Activated CD4-positive, alpha-beta T cell treated with anti-CD3 and anti-CD28 coated beads, Interleukin-2, Interleukin-6, amounts not matched to agents 100 ng/mL and 50 ng/mL, durations not matched to agents 16 hours and 8 hours (primary cell): ENCODE measurements at places on chromosomes 3 and 15.

- DNase-seq: no peak
Measured at GRCh38 chr3:129353589-129353941, 74.9 kb downstream of the EFCAB12 start.

GRCh38 chr15:66986951-66987350 is 78.5 kb upstream of the SMAD3 start:
- no peak for DNase-seq

- DNase-seq: no peak
Measured at GRCh38 chr3:126758882-126759281, 54.8 kb downstream of the CHCHD6 start.

DNA sequence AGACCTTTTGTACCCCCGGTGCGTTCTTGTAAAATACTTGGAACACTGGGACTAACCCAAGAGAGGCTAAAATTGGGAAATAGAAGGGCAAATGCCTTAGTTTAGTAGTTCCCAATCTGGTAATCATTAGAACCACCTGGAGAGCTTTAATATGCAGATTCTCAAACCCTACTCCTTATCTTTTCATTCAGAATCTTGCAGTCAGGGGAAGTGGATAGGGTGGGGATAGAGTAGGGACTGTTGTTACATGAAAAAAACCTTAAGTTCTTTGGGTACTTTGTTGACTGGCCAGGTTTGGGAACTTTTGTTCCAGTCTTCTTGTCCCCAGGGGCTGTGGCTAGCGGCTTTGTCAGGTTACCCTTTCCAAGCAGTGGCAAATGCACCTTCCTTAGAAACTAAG is 15.9 kb downstream of the MAPKBP1 start:
- no peak for DNase-seq

GRCh38 chr15:89140595-89140994 is 52.3 kb downstream of the ABHD2 start:
- no peak for DNase-seq

- DNase-seq: no peak
Measured at GRCh38 chr3:9715136-9715535, 11.5 kb downstream of the CPNE9 start.

DNA sequence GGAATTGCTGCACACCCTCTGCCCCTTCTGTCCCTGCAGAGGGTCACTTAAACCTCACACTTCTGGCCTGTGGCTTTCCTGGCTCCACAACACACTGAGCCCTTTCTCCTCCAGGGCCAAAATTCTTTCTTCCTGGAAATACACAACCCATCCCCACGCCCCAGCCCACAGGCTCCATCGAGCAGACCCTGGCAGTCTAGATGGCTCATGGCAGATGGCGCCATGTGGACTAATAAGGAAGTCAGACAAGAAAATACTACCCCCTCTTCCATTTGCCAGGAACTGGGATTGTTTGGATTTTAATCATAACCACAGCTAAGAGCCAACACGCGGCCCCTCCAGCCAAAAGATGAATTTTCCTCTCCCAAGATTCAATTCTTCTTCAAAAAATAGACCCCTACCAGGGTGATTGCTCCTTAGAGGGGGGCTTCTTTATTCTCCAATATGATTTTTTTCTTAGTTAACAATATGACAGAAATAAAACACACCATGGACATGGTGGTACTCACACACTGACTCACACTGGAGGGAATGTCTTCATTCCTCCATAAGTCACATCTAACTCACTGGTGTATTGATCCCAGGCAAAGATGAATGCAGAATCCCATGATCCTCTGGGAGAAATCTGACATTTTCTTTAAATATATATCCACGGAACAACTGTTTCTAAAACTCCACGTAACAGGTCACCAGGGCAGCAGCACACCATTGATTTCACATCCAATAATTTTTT is 111.5 kb downstream of the NTRK3 start:
- DNase-seq: no peak

- no peak for DNase-seq
Measured at GRCh38 chr15:72339777-72340177, 19.8 kb upstream of the CELF6 start.

DNA sequence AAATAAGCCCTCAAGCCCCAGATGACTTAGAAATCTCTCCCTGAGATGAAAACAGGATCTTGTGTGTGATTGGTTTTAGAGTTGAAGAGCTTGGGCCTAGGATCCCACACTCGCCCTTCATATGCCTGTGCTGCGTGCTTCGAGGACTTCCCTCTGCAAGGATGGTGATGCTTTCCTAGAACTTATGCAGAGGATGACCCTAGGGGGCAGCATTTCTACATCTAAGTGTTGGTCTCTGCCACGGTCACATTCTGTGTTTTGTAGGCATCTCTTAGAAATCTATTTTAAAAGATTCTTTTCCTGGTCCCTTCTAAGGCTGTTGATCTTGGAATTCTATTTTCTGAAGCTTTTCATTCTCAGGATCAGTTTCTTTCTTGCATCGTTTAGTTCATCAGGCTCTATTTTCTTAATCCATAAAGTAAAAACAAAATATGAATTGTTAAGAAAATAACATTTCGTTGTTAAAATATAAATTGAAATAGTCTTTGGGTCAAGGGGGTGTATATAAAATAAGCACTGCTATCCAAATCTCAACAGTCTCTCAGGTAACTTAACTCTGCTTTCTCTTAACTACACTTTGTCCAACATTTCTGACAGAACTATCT is 45.7 kb downstream of the WDR76 start:
- DNase-seq: peak; percentile 26

DNA sequence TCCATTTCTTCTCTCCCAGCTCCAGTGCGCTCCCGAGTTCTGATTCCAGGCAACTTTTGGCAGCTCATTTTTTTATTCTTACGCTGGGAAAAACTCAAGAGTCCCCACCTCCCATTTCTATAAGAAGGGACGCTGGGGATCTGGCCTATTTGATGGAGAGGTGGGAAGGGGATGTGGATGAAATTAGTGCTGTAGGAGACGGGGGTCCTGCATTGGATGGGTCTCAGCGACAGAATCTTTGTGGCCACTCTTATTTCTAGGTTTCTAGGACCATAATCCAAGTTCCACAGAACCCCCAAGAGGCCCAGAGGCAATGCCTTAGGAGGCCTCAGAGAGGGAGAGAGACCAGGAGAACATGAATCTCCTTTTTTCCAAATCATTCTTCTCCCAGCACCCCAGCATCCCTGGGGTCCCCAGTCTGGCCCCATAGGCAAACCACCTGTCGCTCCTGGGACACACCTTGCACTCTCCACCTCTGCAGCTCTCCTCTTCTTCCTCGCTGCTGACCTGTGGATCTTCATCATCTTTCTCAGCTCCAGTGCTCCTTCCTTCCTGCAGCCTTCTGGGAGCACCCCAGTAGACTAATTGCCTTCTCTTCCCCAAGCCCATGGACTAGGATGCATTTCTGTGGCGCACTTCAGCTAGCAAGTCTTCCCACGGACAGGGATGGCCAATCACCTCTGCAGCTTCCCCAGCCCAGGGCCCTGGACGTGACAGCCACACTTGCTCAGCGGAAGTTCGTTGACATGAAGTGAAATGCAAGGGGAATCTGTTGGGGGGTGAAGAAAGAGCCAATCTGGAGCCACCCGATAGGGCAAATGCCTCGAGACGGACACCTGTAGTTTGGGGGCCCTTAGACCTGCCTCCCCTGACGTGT is 100.1 kb upstream of the ALDH1A3 start:
- DNase-seq: no peak

GRCh38 chr3:55607844-55608243 is 120.7 kb upstream of the WNT5A start:
- no peak for DNase-seq

- no peak for DNase-seq
Measured at GRCh38 chr3:131597816-131598215, 95.0 kb upstream of the MRPL3 start.

DNA sequence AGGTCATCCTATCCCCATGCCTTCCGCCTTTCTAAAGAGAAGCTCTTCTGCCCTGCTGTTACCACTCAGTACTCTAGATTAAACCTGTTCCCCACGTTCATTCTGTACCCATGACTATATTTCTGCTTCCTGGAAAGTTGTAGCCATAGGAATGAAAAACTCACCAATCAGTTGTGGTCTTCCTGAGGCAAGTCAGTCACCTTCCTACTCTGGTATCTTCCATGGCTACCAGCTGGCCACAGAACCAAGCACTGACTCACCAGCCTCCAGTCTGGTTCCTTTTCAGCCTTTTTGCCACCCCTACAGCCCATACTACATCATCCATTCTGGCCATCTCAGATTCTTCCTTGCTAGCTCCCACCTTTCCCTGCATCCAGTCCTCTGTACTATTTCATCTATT is 46.4 kb downstream of the TMEM44 start:
- DNase-seq: peak; percentile 17

- peak; percentile 85 for DNase-seq
Measured at GRCh38 chr15:70488002-70488605, 275.3 kb downstream of the UACA start.

DNA sequence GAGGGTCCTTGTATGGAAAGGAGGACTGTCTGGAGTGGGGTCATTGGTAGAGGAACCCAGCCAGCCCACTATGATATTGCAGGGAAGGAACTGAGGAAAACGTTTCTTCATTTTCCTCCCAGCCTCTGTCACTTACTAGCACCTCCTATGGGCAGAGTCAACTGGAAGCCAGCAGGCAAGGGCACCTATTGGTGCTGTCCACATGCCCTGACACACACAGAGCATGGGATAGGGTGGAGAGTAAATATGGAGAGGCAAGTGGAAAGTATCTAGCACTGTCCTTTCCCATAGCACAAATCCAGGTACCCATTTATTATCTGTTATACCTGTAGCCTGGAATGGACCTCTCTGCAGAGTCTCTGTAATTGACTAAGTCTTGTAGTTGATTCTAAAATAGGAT is 285.6 kb downstream of the WDR72 start:
- no peak for DNase-seq

DNA sequence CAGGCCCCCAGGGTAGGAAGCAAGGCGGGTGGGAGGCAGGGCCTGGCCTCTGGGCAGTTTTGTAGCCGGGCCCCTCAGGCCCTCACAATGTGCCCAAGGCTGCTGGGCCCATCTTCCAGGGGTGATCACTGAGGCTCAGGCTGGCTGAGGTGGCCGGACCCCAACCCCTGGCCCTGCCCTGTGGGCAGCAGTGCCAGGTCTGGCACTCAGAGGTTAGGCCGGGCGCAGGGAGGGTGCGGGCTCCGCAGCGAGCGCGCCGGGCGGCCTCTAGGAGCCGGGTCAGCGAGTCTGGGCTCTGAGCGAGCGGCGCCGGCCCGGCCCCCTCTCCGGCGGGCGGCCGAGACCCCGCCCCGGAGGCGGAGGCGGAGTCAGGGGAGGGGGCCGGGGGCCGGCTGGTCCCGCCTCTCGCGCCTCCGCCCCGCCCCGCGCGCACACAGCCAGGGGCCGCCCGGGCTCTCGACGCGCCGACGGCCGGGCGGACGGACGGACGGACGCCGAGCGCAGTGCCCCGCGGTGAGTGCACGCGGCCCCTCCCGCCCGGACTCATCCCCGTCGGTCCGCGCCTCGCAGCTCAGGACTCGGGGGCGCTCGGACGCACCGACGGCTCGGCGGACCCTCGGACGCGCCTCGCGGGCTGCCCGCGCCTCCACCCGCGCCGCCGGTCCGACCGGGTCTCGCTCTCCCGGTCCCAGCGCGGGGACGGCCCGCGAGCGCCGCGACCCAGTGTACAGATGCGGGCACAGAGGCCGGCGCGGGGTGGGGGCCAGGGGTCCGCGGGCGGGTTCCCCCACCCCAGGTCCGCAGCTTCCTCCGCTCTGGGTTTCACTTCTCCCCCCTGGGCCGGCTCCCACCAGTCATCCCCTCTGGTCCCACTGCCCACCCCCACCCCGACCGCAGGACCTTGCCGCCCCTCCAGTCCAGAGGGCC is at the start of gene FBLN2:
Gene FBLN2 (plus strand): TSS at position 430 of the 927 bp plus-strand sequence. CDS start 21,231 bp downstream, outside the sequence.
- DNase-seq: peak; percentile 10

- no peak for DNase-seq
Measured at GRCh38 chr3:74614107-74614967, at the start of gene CNTN3. Gene CNTN3 (minus strand): TSS chr3:74614659. CDS start chr3:74521112, 93,547 bp downstream.

- DNase-seq: no peak
Measured at GRCh38 chr3:94098452-94098851, 35.6 kb downstream of the NSUN3 start.

- DNase-seq: no peak
Measured at GRCh38 chr3:50648313-50648712, 26.4 kb upstream of the DOCK3 start.

DNA sequence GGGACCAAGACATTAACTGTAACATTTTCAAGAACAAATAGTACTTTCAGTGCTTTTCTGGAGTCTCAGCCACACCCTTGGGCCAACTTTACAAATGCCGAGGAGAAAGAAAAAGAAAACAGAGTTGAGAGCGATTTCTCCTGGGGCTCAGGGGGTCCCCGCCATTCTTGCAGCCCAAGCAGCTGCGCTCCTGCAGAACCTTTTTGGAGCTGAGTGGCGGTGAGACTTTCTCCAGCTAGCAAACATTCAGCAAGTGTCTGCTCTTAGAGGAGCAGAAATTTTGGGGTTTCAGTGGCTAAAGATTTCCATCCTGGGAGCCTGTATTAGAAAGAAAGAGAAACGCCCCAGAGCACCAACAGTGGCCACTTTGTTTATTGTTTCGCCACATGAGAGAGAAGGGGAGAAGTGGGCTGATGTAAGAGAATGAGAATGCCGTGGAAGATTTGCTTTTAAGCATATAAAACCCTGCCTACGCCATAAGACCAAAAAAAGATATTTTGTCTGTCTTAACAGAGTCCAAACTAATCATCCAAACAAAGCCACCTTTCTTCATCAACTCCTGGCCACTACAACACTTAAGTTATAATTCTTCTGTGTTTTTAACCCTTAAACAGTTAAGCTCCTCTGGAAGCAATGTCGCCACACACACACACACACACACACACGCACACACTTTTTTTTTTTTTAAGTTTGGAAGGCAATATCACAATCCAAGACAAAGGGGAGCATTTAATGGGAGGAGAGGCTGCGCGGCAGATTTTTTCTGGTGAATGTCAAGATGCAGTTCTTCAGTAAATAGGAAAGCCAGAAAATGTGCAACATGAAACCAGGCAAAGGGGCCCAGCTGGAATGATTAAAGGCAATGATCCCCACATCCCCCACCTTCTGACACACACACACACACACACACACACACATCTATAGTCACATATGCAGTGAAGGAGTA is 19.2 kb downstream of the EID1 start:
- no peak for DNase-seq

GRCh38 chr3:184177331-184177731 is 2.7 kb downstream of the AP2M1 start:
- no peak for DNase-seq

GRCh38 chr3:170502297-170502696 is 83.6 kb downstream of the SLC7A14 start:
- no peak for DNase-seq

- DNase-seq: no peak
Measured at GRCh38 chr3:100993309-100993708, at the start of gene ABI3BP. Gene ABI3BP (minus strand): TSS chr3:100993421. CDS start chr3:100993384, 37 bp downstream.

GRCh38 chr3:54536450-54536849 is 391.4 kb downstream of the LRTM1 start:
- no peak for DNase-seq
